ENCODE measurements at places on chromosomes 16 and 17.

DNA sequence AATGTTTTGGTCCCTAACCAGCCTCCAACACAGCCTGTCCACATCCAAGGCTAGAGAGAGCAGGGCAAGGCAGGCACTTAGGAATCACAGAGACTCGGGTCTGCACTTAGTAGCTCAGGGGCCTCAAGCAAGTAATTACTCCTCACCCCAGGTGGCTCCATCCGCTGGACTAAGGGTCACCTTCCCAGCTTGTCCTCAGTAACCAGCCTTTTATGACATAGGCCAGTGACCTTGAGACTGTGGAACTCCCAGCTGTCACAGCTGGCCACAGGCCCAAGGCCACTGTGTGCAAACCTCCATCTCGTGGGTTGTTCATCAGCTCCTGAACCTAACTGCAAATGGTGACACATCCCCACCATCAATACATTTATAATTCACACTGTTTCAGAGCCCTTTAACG lies 68.6 kb downstream of the CDYL2 start:
- H3K4me1 ChIP-seq, result no peaks in the 10 kb centered on the region
- H3K4me3 ChIP-seq, result no peak overlapping the region
- no peak for DNase-seq
- no peaks in the 10 kb centered on the region for H3K36me3 ChIP-seq

- no peak for DNase-seq
- H3K27me3 ChIP-seq, result no peaks in the 10 kb centered on the region
- no peak overlapping the region for H3K27ac ChIP-seq
Observed at GRCh38 chr17:43597624-43598356, 51.6 kb upstream of the ETV4 start.

- H3K27ac ChIP-seq, result no peak overlapping the region
- no peak for DNase-seq
- H3K36me3 ChIP-seq, result peaks cover 19% of the 10 kb centered on the region
- H3K4me3 ChIP-seq, result no peak overlapping the region
- H3K27me3 ChIP-seq, result no peaks in the 10 kb centered on the region
Observed at GRCh38 chr17:15971882-15972281, 27.0 kb downstream of the ADORA2B start.

GRCh38 chr17:73165616-73166404 lies 1.0 kb downstream of the SSTR2 start:
- DNase-seq, result peak; percentile 80
- H3K27ac ChIP-seq, result no peak overlapping the region
- H3K27me3 ChIP-seq, result peaks cover 47% of the 10 kb centered on the region
- H3K36me3 ChIP-seq, result peaks cover 28% of the 10 kb centered on the region

DNA sequence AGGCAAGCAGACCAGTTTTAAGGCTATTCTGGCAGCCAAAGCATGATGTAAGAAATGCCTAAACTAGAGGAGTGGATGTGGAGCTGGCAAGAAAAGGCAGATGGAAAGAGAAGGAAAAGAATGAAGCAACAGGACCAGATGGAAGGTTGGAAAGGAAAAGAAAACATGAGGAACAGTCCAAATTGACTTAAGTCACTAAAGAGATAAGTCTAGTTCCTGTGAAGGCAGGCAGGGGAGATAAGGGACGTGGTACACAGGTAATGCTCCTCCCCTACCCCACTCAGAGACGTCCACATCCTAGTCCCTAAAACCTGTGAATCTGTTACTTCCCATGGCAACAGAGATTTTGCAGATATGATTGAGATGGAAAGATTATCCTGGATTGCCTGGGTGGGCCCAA lies 43.5 kb downstream of the TEX2 start:
- no peak overlapping the region for H3K4me3 ChIP-seq
- no peak overlapping the region for H3K27ac ChIP-seq
- peaks cover 10% of the 10 kb centered on the region for H3K4me1 ChIP-seq
- no peaks in the 10 kb centered on the region for H3K36me3 ChIP-seq
- H3K27me3 ChIP-seq, result no peaks in the 10 kb centered on the region

DNA sequence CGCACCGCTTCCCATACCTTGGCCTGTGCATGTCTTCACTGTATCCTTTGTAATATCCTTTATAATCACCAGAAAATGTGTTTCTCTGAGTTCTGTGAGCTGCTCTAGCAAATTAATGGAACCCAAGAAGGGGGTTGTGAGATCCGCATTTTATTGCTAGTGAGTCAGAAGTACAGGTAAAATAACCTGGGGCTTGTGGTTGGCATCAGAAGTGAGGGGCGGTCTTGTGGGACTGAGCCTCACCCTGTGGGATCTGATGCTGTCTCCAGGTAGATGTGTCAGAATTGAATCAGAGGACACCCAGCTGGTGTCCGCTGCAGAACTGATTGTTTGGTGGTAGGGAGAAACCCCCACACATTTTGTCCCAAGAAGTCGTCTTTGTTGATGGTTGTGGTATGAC lies 382.4 kb downstream of the SNX29 start:
- H3K36me3 ChIP-seq, result no peaks in the 10 kb centered on the region
- no peak overlapping the region for H3K4me3 ChIP-seq
- no peaks in the 10 kb centered on the region for H3K4me1 ChIP-seq
- H3K27ac ChIP-seq, result no peak overlapping the region

All from endodermal cell (in vitro differentiated cells).